Left ventricle myocardium superior (tissue), 1 donor: ENCODE measurements at places on chromosomes 6 and 20. TPM values are rescaled to one million over a fixed set of nuclear protein-coding genes. Genes with fewer than 3 reads are reported as not detected.

- no peak for DNase-seq
Measured at GRCh38 chr6:82066991-82067411, 180.5 kb downstream of the IBTK start.

Gene FAM110A
- 3.1 TPM for total RNA-seq

Gene PXDC1
- 25.0 TPM for total RNA-seq

Gene KCNG1
- 0.37 TPM for total RNA-seq

DNA sequence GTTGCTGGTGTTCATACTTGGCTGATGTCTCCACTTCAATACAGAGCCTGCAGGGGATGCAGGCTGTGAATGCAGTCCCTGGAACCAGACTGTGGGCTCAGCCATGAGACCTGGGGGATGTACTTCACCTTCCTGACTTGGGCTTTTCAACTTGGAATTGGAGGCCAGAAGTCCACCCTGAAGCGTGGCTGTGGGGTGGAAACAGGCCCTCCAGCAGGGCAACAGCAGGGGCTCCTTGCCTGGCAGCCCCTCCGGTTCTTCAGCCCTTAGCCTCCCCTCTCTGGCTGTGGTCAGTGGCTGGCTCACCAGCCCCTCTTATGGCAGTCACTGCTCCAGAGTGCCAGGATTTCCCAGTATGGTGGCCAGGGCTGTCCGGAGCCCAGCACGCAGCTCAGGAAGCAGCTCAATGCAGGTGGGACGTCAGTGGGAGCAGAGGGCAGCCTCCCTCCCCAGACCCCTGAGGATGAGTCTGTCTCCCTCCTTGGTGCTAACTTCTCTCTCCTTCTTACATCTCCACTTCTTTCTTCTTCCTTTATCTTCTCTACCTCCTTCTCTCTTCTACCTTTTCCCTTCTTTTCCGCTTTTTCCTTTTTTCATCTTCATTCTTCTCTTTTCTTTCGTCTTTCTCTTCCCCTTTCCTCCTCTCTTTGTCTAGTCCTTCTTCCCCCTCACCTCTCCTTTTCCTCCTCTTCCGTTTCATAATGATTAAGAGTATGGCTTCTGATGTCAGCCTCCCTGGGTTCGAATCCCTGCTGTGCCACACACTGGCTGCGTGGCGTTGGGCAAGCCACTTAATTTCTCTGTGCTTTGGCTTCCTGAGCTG lies 45.3 kb downstream of the SLC52A3 start:
- DNase-seq: no peak

Gene HCRTR2
- total RNA-seq: not detected

- DNase-seq: no peak
Measured at GRCh38 chr20:4812216-4812615, 90.5 kb downstream of the PRND start.

Gene SNPH
- 7.8 TPM for total RNA-seq

DNA sequence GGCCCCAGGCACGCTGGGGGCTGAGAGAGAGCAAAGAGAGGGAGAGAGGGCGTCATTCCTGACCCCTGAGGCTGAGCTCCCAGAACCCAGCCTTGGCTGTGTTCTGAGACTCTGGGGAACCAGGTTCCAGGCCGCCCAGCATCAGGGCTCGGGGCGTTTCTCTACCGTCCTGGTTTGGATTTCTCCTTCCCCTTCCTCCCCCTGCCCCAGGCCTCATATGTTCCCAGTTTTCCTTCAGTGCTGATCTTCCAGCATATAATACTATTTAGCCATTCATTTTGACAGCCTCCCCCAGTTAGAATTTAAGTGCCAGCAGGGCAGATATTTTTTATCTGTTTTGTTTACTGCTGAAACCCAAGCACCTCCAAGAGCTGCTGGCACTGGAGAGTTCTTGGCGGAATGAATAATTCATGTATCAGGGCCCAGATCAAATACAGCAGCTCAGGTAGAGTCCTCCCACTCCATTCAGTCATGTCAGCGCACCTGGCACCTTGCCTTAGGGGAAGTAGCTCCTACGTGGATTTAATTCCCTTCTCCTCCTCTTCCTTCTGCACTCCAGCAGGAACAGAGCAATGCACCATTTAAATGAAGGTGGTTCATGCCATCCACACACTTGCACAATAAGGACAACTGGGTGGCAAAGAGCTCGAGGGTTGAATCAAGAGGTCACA lies 23.4 kb upstream of the FRMD1 start:
- no peak for DNase-seq

Gene HRH3
- total RNA-seq: not detected

- peak; percentile 79 for DNase-seq
Measured at GRCh38 chr20:11891077-11891775, 26.5 kb upstream of the BTBD3 start.

Gene GHRH
- total RNA-seq: not detected

GRCh38 chr6:106547601-106548453 lies 81.5 kb downstream of the RTN4IP1 start:
- DNase-seq: no peak

Gene PHF20
- 37.0 TPM for total RNA-seq

DNA sequence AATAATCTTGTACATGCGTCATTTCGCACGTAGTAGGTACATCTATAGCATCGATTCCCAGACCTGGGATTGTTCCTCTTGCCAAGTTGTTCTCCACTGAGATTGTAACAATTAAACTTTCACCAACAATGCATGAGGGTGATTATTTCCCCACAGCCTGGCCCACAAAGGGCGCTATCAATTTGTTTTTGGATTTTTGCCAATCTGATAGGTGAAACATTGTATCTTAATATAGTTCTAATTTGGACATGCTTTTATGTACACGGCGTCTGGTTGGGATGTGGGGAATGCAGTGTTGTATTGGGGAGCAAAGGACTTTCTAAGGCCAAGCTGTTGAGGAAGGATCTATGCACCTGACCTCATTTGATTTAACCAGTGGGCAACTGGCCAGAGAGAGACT lies 59.5 kb downstream of the VEGFA start:
- no peak for DNase-seq

DNA sequence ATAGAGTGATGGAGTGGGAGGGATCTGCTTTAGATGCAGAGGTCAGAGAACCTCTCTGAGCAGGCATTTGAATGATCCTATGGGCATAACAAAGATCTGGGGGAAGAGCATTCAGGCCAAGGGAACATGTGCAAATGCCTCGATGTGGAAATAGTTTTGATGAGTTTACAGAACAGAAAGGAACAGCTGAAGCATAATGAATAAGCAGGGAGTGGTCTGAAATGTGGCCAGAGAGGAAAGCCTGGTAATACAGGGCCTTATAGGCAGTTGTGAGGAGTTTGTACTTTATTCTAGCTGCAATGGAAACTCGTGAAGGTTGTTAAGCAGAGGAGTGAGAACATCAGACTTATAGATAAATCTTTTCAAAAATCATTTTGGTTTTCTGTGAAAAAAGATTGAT lies 33.0 kb upstream of the ME1 start:
- DNase-seq: no peak

Gene GSTA5
- total RNA-seq: not detected

DNA sequence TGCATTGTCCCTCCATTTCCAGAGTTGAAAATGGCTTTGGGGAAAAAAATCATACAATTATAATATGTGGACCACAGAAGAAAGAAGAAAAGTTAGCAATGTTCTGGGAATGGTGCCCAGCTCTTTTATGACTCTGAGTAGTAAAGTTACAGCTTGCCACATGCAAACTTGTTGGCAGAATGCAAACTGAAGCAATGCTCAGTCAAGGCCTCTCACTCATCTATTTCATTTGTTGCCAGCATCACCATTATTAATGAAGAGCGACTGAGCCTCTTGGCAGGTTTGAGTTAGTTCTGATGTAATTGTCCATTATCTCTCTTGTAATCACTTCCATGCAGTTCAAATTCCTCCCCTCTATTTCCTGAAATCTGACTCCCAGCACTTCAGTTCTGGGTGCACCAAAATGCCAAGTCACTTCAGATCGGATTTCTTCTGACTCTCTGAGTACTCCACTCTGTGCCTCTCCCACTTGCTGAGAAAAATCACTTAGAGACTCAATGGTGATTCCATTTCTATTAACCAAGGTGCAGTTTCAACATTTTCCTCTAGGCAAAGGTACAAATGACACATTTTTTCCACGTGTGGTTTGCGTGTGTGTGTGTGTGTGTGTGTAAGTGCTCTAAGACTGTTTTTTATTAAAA lies 154.4 kb upstream of the STMND1 start:
- no peak for DNase-seq

DNA sequence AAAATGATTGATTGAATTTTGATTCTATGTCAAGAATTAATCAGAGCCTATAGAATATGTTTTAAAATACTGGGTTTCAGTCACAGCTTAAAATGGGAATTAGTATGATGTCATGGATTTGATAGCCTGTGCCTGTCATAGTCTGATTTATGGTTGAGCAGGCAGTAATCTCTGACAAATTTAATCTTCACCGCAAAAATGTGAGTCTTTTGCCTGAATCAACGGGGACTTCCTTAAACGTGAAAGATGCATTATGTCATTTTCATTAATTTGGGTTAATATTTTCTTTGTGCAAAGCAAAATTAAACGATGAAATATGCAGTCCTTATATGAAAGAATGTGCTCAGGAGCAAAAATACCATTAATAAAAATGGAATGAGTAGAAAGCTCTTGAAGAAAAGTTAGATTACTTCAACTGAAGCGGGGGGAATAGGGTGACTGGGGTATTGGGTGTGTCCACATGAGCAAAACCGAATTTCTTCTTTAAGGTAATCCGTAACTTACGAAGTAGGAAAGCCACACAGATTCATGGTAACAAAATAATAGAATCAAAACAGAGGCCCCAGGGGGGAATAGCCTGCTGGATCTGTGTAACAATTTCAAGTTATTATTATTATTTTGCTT lies 339.6 kb upstream of the NOX3 start:
- no peak for DNase-seq

GRCh38 chr6:168990019-168990751 lies 263.5 kb downstream of the THBS2 start:
- no peak for DNase-seq

Gene KIAA1755
- 5.3 TPM for total RNA-seq

Gene KCNQ5
- not detected for total RNA-seq

Gene RSPO3
- total RNA-seq: 0.57 TPM

DNA sequence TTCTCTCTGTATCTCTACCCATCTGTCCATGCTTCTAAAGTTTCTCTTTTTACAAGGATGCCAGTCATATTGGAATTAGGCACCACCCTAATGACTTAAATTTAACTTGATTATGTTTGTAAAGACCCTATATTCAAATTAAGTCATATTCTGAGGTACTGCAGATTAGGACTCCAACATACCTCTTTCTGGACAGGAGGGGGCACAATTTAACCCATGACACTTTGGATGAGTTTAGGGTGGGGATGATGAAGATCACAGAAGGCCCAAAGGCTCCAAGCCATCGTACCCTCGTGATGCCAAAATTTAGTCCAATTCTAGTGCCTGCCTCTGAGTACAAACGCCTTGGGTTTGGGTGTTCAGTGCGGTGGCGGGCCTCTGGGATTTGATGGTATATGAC lies 15.0 kb upstream of the NKX2-2 start:
- no peak for DNase-seq

Gene B3GALT4
- total RNA-seq: 6.9 TPM

DNA sequence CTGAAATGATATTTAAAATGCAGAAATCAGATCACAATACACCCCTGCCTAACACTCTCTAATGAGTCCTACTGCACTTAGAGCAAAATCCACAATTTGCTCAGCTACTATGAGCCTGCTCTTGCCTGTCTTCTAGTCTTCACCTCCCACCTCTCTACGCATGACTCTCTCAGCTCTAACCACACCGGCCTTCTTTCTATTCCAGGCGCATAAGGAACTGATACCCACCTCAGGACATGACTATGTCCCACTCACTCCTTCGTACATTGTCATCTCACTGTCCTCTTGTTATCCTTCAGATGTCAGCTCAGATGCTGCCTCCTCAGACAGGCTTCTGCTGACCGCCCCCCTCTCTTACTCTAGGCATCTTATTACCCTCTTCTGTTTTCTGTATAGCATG lies 201.0 kb upstream of the FLRT3 start:
- no peak for DNase-seq

DNA sequence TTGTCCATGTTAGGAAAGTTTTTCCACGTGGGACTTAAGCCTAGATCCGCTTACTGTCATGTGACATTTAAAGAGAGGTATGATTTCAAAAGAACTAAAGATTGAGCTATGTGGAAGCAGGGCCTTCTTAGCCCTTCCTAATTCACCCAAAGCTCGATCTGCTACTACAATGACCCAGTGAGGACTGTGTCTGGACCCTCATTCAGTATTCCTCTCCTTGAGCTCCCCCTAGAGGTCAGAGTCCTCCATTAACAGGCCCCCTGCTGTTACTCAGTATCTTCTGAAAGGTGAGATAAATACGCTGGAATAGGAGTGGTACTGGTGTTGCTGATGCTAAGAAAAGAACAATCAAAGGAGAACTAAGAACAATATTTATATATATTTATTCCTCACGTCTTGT lies 414.0 kb downstream of the GJA1 start:
- DNase-seq: no peak

Gene MEP1A
- total RNA-seq: not detected

Gene CD93
- 41.0 TPM for total RNA-seq

DNA sequence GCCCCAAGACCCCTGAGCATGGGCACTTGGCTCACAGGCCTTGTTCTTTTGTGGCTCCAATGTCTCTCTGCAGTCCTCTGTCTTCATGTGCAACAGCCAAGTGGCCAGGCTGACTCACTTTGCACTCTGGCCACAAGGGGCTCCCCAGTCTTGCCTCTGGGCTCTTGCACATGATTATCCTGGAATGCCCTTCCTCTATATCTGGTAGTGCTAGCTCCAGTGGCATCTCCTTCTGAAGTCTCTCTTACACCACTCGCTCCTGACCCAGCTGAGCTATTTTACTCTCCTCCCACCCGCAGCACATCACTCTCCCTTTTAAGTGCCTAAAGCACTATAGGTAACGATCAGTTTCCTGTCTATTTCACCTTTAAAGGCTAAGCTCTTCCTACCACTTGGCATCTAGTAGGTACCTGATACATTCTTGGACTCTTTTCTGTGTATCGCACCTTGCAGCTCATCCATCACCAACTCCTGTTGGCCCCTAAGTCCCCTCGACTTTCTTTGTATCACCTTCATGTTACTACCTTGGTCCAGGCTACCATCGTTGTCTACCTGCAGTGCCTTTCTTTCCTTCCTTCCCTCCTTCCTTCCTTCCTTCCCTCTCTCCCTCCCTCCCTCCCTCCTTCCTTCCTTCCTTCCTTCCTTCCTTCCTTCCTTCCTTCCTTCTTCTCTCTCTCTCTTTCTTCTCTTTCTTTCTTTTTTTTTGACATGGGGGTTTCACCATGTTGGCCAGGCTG lies 211.9 kb upstream of the RNF24 start:
- no peak for DNase-seq

DNA sequence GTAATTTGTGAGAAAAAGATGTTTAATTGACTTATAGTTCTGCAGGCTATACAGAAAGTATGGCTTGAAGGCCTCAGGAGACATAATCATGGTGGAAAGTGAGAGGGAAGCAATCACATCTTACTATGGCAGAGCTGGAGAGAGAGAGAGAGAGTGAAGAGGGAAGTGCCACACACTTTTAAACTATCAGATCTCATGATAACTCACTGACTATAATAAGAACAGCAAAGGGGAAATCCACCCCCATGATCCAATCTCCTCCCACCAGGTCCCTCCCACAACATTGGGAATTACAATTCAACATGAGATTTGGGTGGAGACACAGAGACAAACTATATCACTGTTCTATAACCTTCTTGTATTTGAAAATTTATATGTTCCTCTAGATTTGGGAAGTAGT lies 117.2 kb upstream of the BMP5 start:
- DNase-seq: no peak

Gene ASXL1
- 25.7 TPM for total RNA-seq

GRCh38 chr6:101016163-101016562 lies 135.0 kb upstream of the ASCC3 start:
- no peak for DNase-seq
